ENCODE measurements at places on chromosomes 16 and 17. TPM values are rescaled to one million over a fixed set of nuclear protein-coding genes. Genes with fewer than 3 reads are reported as not detected.

DNA sequence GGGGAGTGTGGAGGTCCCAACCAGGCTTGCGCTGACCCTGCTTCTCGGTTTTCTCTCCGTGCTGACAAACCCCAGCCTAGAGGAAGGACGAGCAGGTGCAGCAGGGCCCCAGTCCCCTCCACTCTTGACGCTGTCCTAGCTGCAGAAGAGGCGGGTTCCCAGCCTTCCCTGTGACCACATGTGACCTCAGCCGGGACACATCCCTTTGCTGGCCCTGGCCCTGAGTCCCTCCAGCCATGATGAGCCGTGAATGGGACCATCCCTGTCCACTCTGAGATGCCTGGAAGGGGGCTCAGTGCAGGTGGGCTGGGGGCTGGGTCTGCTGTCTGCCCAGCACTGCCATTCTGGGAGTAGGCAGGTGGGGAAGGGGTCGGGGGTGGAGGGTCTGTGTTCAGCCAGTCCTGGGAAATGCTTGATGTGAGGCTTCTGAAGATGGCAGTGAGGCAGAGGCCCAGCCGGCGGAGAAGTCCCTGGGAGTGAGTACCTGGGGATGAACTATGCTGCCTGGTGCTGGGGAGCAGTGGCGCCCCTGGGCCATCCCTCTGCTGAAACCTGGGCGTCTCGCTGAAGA is 1.9 kb upstream of the TUBB3 start:
- H3K4me3 ChIP-seq: peak overlapping the region; percentile 73
- no peaks in the 10 kb centered on the region for H3K27me3 ChIP-seq
- H3K27ac ChIP-seq: peak overlapping the region; percentile 89
- no peaks in the 10 kb centered on the region for H3K36me3 ChIP-seq

DNA sequence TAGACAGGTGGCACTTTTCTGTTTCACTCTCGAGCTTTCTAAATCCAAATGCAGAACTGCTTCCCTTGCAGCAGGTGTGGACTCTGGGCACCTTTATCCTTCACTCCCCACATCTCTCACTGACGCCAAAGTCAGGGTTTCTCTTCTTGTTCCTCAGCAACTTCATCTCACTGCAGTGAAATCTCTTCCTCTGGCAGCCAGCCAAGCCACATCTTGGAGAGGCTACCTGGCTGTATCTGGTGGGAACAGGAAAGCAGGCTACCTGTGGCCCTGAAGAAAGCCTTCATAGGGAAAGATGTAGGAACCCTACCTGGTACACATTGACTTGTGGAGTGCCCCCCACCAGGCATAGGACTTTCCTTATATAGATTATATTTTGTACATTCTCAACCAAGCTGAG is 159.1 kb downstream of the UTP18 start:
- no peak overlapping the region for H3K4me3 ChIP-seq
- DNase-seq: no peak
- no peaks in the 10 kb centered on the region for H3K27me3 ChIP-seq
- no peak overlapping the region for H3K27ac ChIP-seq

The GPR142 gene
- not detected for total RNA-seq

The LITAFD gene
- not detected for total RNA-seq

- DNase-seq: no peak
- no peaks in the 10 kb centered on the region for H3K4me1 ChIP-seq
- no peak overlapping the region for H3K27ac ChIP-seq
- H3K27me3 ChIP-seq: peaks cover 3% of the 10 kb centered on the region
- no peaks in the 10 kb centered on the region for H3K36me3 ChIP-seq
These were observed 43.5 kb downstream of the SMPD3 start for GRCh38 chr16:68404736-68405345.

The CCDC200 gene
- not detected for total RNA-seq

DNA sequence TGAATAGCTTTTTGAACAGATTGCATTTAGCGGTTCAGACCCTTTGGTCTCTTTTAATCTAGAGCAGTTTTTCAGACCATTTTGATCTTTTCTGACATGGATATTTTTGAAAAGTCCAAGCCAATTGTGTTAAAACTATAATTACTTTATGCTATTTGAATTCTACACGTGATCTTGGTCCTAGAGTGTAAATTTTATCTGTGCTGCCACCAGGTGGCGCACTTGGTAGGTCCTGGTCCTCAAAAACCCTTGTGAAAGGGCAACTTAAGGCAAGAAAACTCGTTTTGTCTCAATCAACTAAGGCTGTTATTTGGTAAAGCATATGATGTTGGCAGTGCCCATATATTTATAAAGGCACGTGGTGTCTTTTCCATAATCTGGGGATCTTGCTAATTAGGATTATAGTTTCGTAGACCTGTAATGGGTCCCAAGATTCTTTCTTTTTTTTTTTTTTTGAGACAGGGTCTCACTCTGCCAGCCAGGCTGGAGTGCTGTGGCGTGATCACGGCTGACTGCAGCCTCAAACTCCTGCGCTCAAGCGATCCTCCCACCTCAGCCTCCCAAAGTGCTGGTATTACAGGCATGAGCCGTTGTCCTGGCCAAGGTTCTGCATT is 43.9 kb upstream of the TEX2 start:
- no peak overlapping the region for H3K27ac ChIP-seq
- H3K27me3 ChIP-seq: no peaks in the 10 kb centered on the region
- H3K36me3 ChIP-seq: no peaks in the 10 kb centered on the region
- DNase-seq: peak; percentile 80

The SLFN14 gene
- not detected for total RNA-seq

The CD300LB gene
- 0.31 TPM for total RNA-seq

The KRT28 gene
- total RNA-seq: not detected

The CUEDC1 gene
- 33.3 TPM for total RNA-seq

The MYO15A gene
- not detected for total RNA-seq

- H3K4me3 ChIP-seq: no peak overlapping the region
- no peaks in the 10 kb centered on the region for H3K36me3 ChIP-seq
- DNase-seq: peak; percentile 64
These were observed 188.5 kb downstream of the MSI2 start for GRCh38 chr17:57444682-57445450.

GRCh38 chr16:10113248-10113647 is 69.0 kb downstream of the GRIN2A start:
- DNase-seq: no peak
- no peak overlapping the region for H3K27ac ChIP-seq
- no peaks in the 10 kb centered on the region for H3K4me1 ChIP-seq

DNA sequence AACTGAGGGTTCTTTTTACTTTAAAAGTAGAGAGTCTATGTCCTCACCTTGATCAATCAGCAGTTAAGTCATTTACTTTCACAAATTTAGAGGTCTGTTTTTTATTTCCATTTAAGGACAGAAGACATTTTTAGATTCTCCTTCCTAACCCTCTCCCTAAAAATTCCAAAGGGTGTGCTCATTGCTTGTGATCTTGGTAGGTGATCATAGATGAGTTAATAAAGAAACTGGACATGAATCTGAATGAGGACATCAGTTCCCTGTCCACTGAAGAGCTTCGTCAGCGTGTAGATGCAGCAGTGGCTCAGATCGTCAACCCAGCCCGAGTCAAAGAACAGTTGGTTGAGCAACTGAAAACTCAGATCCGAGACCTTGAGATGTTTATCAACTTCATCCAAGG is 8.8 kb downstream of the RUNDC1 start:
- DNase-seq: no peak
- H3K27ac ChIP-seq: no peak overlapping the region
- H3K4me3 ChIP-seq: no peak overlapping the region
- no peaks in the 10 kb centered on the region for H3K4me1 ChIP-seq
- peaks cover 57% of the 10 kb centered on the region for H3K36me3 ChIP-seq

DNA sequence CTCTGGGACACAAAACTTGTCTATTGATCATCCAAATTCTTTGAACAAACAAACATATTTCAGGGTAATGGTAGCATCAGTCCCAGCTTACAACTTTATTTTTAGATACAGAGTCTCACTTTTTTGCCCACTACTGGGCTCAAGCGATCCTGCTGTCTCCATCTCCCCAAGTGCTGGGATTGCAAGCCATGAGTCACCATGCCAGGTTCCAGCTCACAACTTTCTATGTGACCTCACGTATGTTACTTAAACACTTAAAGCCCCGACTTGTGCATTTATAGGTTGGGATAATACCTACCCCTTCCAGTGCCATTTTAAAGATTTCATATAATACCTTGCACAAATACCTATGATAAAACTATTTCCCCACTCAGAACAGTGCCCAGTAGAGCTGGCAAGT is 42.0 kb upstream of the KSR1 start:
- no peak overlapping the region for H3K27ac ChIP-seq
- no peaks in the 10 kb centered on the region for H3K4me1 ChIP-seq
- no peaks in the 10 kb centered on the region for H3K27me3 ChIP-seq
- DNase-seq: no peak
- H3K36me3 ChIP-seq: no peaks in the 10 kb centered on the region

DNA sequence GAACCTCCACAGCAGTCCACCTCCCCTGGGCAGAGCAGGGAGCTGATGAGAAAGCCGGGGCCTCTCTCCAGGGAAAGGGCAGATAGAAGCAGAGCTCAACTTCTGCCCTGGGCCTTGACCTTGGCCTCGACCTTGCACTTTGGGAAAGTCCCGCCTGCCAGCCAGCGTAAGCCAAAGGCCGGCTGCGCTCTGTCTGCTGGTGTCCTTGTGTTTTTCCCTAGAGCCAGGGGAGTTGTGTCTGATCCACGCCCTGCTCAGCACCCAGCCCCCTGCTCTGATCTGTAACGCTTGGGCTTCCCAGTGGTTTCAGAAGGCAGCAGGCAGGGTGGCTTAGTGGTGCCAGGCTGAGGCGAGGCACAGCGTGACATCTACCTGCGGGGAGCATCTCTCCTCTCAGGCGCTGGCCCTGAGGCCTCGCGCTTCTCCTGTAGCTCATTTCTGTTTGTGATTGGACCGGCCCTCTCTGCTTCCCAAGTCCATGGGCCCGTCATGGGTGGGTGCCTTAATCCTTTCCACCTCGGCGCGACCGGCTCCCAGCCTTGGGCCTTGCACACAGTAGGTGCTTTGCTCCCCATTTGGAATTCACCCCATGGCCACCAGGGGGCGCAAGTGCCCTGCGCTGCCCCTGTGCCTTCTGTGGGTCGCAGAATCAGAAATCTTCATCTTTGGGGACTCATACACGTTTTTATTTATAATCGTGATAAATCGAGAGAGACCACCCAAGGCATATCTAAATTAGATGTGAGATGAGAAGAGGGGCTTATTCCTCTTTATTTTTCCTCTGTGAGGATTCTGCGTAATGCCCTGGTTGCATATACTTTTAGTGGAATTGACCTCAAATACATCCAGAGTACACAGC is 24.2 kb downstream of the SGSH start:
- no peaks in the 10 kb centered on the region for H3K36me3 ChIP-seq
- DNase-seq: no peak
- peaks cover 14% of the 10 kb centered on the region for H3K4me1 ChIP-seq
- no peaks in the 10 kb centered on the region for H3K27me3 ChIP-seq
- no peak overlapping the region for H3K27ac ChIP-seq
- no peak overlapping the region for H3K4me3 ChIP-seq

All from right atrium auricular region (tissue), 2 donors.